ENCODE measurements at places on chromosomes 6 and 20.

- DNase-seq: no peak
Measured at GRCh38 chr6:116298973-116299372, 19.2 kb upstream of the TSPYL1 start.

- no peak for DNase-seq
Measured at GRCh38 chr20:13436530-13436929, 202.2 kb downstream of the TASP1 start.

- DNase-seq: no peak
Measured at GRCh38 chr20:48657426-48658197, 170.2 kb downstream of the PREX1 start.

DNA sequence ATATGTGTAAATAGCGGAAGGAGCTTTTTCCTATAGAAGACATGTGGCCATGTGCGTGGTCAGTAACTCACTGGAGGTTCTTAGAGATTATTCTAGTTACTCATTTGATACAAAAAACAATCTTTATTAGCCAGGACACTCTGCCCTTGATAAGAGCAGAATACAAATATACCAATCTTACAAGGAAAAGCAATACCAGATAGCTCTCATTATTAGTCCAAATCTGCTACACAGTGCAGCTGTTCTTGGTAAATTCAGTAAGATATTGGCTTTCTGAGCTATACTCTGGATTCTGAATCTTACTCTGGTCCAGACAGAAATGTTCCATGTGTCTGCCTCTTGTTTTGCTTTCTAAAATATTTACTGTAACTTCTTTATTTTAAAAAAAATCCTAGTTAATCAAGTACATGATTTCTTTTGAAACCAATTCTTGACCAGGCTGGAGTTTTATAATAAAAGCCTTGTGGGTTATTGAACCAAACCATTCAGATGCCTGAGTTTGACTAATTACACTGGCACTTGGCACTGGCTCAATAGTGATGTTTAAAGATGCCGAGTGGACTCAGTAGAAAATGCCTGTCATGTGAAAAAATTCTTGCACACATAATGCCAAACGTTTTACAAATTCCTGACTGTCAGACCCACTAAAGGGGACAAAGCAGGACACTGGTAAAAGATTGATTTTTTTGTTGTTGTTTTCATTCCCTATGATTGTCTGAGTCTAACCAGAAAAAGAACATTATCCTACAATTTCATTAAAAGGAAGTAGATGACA is 242.8 kb upstream of the TCF21 start:
- DNase-seq: no peak

DNA sequence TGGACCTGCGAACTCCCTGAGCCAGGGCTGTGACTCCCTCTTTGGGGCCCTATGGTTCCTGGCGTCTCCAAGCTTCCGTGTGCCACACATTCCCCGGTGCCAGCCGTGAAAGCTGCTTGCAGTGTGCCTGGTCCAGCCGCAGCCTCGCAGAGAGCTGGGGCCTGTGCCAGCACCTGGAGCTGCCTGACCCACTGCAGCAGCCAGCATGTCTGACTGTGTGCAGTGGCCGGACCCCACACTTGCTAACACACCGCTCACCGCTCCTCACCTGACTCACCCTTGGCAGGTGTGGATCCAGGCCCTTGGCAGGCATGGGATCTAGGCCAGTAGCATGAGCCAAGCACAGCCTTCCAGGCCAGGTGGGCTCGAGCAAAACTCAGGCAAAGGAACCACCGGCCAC is 227.5 kb downstream of the OTOR start:
- no peak for DNase-seq

DNA sequence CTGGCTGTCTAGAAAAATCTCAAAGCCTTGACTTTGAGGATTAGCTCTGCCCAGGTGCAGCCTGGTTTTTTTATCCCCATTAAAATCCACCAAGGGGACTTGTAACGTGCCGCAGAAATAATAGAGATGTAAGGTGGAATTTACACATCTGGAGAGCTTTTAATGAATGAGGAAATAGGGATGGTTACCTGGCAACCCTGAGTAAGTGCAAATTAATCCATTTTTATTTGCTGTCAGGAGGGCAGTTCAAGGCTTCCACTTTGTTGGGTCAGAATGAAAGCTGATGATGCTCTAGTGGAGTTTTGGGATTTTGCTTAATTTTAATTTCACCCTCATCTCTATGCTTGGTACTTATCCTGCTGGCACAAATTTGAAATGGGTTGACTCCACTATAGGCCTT is 163.4 kb upstream of the CEP162 start:
- no peak for DNase-seq

- DNase-seq: no peak
Measured at GRCh38 chr6:33609528-33609927, 11.6 kb upstream of the ITPR3 start.

Data from NCI-H524 treated with DMSO at 0.1 percent for 48 hours (cell line).